ENCODE measurements at places on chromosomes 16 and 17. TPM values are rescaled to one million over a fixed set of nuclear protein-coding genes. Genes with fewer than 3 reads are reported as not detected.

- DNase-seq: no peak
These were observed 72.2 kb upstream of the MPHOSPH6 start for GRCh38 chr16:82242201-82242600.

GRCh38 chr17:8922928-8923327 is 42.6 kb downstream of the PIK3R5 start:
- DNase-seq: no peak

- DNase-seq: no peak
These were observed 45.6 kb downstream of the ZFPM1 start for GRCh38 chr16:88498576-88499208.

GRCh38 chr17:76120658-76121008 is 17.0 kb upstream of the EXOC7 start:
- DNase-seq: no peak

GRCh38 chr17:31803494-31804213 is 55.4 kb downstream of the COPRS start:
- no peak for DNase-seq

- no peak for DNase-seq
These were observed 2.8 kb downstream of the TOB1 start for GRCh38 chr17:50863221-50863843.

Gene RTN4RL1
- total RNA-seq: 7.9 TPM

Gene IL34
- total RNA-seq: 89.4 TPM

Gene EFCAB5
- not detected for total RNA-seq

Data from tibial nerve (tissue), 4 donors.